ENCODE measurements at places on chromosomes 6 and 20.

GRCh38 chr6:121925534-121926255, 473.8 kb upstream of the HSF2 start:
- no peak for DNase-seq

GRCh38 chr6:135283926-135284325, 102.8 kb downstream of the MYB start:
- no peak for DNase-seq

DNA sequence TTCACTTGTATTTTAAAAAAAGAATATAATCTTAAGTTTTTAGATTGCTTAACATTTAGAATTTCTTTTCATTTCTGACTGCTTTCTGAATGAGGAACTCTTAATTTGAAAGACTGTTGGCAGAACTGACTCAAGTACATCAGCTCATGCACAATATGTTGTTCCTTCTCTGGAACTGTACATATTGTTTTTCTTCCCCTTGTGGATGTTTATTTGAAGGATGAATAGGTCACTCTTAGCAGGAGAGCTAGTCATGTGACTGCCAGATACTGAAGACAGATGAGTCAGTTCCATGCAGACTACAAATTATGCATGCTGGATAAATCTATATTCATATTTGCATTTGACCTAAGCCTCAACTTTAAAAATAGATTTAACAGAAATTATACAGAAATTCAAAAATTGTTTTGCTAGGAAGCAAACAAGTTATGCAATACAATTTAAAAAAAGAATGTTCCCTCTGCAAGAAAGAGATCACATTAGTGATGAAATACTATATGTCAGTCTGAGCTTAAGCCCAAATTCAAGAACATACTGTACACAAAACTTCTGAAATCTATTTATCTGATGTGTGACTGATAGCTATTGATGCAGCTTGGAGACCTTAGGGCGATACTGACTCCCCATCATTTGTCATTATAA, 1274.9 kb upstream of the GJE1 start:
- DNase-seq = no peak

DNA sequence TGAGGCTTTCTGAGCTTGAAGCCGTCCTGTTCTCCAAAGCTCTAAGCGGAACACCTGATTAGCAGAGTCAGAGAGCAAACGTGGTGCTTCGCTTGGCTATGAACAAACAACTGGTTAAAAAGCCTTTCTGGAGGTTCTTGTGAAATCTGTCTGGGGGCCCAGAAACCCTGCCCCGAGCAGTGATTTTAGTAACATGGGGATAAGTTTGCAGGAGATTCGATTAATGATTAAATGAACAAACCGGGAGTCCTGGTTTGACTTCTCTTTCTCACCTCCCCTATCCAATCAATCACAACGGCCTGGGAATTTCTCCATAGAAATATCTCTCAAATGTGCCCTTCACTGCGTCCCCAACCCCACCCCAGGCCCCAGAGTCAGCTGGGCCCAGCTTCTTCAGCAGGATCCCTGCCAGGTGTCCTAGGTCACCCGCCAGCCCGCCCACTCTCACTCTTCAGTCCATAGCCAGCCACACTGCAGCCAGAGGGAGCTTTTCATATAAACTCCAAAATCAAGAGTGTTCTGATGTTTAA, 43.6 kb downstream of the ZDHHC14 start:
- DNase-seq = no peak

- DNase-seq = no peak
Observed at GRCh38 chr20:59027741-59028320, 4.3 kb downstream of the ATP5F1E start.

DNA sequence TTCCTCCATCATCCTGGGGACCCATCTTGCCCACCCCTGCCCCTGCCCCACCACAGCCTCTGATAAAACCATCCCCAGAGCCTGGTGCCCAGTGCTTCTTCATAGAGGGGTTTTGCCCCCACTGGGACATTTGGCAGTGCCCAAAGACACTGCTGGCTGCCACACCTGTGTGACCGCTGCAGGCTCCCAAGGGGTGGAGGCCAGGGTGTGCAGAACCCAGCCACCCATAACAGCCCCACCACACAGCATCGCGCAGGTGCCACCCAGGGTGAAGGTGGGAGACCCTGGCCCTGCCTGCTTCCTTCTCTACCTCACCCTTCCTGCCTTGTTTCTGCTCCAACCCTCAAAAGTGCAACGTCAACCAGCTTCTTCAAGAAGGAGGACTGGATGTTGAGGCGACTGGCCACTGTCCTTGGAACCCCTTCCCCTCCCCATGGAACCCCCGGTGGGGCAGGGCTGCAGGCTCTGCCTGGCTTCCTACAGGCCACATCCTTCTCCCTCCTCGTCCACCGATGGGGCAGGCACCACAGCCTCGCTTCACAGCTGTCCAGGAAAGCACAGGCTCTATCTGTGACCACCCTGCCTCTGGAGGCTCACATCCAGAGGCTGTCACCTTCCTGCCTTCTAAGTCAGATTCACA, 79.2 kb upstream of the MPC1 start:
- DNase-seq = no peak

DNA sequence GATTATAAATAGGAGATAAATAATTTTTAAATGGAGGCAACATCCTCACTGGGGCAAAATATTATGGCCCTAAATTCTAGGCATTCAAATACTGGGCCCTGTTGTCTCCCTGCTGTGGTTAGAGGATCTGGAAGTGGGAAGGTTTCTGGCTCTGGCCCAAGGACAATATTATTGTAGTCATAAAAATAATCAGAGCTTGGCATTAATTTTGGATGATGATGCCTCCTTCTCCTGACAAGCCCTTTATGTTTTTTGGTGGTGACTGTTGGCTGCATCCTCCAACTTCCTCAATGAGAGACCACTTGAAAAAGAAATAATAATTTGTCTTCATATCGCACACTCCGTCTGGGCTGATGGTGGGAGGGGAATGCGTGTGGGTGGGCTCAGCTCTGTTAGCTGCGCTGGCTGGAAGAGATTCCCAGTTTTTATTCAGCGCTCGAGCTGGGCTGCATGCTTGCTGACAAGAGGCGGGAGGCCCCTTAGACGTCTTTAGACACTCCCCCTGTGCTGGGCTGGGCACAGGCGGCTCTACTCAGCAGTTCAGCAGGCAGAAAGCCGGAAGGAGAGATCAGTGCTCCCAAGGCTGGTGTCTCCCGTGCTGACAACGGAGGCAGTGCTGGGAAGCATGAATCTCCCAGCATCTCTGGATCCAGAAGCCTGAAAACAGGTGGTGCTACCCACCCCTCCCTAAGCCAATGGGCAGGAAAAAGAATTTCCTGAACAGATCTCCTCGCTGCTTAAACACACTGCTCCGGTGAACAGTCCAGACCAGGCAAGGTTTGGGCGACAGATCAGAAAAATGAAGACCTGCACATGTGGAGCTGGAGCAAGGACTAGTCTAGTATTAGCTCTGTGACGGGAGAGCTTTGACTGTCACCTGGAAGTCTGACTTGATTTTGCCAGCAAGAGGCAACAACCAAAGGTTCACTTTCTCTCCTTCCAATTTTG, 97.7 kb downstream of the SYCP2 start:
- no peak for DNase-seq

DNA sequence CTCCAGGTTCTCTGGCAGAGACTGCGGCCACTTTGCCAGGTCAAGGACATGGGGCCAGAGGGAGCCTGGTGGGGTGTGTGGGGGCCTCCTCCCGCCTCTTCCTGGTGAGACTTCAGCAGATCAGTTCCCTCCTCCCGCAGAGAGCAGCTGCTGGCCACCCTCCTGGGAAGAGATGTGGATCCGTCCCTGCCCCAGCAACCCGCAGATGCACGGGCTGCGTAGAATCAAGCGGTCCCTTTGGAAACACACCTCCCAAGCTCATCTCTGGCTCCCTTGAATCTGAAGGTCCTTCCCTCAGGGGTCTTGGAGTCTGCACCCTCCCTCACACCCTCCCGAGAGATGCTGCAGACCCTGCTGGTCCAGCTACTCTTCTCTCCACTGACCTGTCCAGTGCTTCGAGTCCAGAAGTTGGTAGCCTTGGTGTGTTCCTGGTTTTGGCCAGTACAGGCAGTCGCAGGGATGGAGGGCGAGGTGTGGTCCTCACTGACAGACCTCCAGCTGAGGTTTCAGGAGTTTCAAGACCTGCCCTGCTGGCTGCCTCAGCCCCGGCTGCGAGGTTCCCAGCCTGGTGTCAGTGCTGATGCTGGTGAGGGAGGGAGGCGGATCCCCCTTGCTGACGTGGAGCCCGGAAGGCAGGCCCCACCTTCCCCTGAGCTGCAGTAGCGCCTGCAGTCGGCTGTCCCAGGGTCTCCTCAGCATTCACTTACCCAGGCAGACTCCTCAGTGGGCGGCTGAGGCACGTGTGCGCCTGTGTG, at the start of gene NPBWR2:
Gene NPBWR2, minus strand, starts transcription at position 585 of the 755 bp plus-strand sequence. CDS start 734 bp downstream, outside the sequence.
- DNase-seq = no peak

DNA sequence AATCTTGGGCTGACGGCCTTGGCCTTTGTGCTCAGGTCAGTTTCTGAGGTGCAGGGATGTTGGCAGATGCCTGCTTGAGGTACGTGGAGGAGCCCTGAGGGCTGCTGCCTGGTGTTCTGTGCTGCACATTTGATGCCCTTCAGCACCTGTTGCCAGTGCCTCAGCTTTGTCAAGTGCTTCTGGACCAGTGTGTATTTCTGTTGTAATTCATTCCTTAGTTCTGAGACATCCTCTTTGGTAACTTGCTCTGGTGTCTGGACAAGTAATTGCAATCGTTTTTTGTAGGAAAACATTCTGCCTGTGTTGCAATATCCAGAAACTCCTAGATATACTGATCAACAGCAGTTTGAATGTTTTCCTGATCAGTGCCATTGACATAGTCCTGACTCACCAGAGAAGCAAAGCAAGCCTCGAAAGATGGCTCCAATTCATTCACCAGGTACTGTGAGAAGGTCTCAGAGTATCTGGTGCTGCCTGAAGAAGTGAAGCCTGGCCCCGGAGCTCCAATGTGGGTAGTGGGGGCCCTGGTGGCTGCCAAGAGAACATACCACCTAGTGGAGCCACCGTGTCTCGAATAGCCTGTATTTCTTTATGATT, 26.7 kb downstream of the ZNF337 start:
- DNase-seq = no peak

DNA sequence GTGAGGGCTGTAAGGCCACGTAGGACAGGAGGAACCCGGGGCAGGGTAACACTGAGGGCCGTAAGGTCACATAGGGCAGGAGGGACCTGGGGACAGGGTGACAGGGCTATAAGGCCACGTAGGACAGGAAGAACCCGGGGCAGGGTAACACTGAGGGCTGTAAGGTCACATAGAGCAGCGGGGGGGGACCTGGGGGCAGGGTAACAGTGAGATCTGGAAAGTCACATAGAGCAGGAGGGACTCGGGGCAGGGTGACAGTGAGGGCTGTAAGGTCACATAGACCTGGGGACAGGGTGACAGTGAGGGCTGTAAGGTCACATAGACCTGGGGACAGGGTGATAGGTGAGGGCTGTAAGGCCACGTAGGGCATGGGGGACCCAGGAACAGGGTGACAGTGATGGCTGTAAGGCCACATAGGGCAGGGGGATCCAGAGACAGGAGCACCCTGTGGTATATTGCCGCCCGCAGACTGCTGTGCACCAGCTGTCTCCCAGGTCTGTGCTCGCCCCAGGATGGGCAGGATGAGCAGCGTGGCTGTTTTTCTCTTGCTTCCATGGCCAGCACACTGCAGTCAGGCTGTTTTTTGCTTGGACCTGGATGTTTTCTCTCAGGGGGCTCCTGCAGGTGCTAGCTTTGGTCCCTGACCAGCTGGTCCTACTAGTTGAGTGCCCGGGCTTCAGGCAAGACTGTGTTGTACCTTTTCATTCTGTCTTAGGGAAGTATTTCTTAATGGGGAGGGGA, 55.7 kb downstream of the SYTL3 start:
- DNase-seq = no peak

DNA sequence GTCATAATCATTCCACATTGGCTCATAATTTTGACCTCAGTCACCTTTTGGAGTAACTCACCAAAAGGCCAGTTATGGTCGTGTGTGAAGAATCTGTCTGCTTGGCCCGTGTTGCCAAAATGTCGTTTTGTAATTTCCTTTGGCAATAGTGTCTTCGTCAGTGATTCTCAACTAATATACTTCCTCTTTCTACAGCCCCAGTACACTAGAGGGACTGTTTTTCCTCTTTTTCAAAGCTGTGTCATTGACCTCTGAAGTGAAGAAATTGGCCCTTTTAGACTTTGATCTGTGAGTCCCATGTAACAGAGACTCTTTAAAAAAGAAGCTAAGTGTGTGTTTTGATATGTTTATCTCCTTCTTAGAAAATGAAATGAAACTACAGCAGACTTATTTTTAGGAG, 5.2 kb downstream of the FOXO3 start:
- no peak for DNase-seq

DNA sequence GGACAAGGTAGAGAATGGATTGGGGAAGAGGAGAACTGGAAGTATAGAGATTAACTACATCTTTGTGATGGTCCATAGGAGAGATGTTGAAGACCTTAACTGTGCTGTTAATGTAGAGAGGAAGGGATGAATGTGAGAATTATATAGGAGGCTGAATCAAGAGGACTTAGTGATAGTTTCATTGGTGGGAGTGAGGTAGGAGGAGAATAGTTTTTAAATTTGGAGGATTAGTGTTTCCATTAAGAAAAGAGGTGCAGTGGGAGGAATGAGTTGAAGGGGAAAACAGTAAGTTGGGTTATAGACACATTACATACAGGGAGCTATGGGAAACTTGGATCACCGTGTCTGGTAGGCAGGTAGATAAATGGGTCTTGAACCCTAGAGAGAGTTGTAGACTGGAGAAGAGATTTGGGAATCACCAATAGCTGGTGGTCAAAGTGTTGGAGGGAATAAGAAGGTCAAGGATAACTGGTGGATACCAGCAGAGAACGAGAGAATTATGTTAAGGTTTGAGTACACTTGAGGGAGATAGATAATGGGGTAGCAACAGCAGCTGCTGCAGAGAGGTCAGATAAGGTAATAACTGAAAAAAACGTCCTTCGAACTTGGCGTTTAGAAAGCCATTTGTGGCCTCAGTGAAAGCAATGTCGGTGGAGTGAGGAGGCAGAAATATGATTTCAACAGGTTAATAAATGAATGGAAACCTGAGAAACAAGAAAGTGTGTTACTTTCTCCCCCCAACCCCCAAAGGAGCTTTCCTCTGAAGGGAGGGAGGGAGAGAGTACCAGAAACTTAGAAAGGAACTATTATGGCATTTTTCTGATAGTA, 3.1 kb downstream of the C6orf89 start:
- DNase-seq = no peak

- no peak for DNase-seq
Observed at GRCh38 chr6:129708496-129709195, 1.3 kb downstream of the ARHGAP18 start.

DNA sequence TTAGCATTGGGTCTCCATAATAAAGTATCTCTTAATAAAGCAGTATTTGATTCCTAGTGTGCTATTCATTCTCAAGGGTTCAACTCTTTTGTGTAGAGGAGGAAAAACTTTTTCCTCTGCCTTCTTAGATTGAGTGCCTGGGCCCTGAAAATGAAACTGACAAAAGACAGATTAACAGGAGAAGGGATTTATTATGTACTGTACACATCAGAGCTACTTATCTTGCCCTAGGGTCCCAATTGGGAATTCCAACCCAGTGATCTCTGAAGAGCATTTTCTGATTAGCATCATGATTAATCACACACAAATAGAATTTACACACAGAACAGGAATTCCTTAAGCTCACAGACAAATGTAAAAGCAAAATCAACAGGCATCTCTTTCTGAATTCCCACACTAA, 128.9 kb downstream of the CD164 start:
- no peak for DNase-seq
